ENCODE measurements at places on chromosomes 1 and 21.

GRCh38 chr1:176954242-176954641 is 210.3 kb downstream of the ASTN1 start:
- DNase-seq, result no peak

DNA sequence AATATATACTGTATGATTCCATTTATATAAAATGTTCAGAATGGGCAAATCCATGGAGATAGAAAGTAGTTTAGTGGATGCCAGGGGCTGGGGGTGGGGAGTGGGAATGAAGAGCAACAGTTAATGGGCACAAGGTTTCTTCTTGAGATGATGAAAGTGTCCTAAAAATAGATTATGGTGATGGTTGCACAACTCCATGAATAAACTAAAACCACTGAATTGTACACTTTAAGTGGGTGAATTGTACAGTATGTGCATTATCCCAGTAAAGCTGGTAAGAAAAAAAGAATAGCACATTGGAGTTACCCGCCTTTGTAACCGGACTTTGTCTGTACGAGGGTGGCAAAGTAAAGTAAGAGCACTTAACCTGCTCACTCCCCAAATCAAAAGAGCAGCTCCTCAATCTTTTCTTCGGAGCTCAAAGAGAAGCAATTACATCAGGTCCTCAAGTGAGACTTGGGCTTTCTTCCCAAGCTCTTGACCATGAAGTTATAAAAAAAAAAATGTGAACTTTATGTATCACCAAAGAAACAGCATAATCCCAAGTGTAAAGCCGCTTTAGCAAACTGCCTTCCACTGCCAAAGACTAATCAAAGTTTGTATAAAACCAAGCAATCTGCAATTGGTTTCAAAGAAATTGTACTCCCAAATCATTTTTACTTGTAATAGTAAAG is 32.1 kb downstream of the ALDH9A1 start:
- no peak for DNase-seq

DNA sequence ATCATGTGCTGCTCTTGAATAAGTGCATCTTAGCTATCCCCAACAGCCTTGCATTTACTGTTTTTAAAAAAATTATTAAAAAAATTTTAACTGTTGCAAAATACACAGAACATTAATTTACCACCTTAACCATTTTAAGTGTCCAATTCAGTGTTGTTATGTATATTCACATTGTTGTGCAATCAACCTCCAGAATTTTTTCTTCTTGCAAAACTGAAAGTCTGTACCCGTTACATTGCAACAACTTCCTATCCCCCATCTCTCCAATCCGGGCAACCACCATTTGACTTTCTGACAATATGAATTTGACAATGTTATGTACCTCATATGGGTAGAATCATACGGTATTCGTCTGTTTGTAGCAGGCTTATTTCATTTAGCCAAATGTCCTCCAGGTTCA is 83.1 kb downstream of the FMN2 start:
- DNase-seq, result no peak

DNA sequence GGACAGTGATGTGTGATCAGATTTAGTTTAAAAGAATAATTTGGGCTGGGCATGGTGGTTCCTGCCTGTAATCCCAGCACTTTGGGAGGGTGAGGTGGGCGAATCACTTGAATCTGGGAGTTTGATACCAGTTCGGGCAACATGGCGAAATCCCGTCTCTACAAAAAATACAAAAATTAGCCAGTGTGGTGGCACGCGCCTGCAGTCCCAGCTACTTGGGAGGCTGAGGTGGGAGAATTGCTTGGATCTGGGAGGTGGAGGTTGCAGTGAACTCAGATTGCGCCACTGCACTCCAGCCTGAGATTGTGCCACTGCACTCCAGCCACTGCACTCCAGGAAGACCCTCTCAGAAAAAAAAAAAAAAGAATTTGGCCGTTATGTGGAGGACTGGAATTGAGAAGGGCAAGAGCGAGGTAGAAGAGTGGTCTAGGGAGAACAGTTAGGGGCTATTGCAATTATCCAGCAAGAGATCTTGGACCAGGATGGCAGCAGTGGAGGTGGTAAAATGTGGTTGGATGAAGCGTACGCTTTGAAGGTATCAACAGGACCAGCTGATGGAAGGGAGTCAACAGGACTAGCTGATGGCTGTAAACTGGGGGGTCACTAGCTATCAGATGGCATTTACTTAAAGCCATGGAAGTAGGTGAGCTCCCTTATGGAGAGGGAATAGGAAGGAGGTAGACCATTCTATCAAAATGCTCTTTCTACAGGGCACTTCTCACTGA is 9.6 kb downstream of the BTBD19 start:
- no peak for DNase-seq

DNA sequence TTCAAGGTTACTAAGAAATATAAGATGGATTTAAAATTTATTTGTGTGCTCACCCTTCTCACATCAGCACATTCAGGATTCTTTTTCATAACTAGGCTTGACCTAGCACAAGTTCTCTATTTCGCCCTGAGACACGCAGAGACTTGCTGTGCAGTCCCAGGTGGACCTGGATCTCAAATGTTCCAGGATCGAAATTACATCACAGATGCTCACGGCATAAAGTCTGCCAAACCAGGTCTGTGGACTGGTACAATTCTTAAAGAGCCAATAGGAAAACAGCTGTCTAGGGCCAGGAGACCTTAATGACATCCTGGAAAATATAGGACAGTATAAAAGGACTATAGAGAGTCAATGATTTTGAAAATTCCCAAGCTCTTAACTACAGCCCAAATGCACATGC is 2.2 kb downstream of the PGBD5 start:
- DNase-seq, result no peak

DNA sequence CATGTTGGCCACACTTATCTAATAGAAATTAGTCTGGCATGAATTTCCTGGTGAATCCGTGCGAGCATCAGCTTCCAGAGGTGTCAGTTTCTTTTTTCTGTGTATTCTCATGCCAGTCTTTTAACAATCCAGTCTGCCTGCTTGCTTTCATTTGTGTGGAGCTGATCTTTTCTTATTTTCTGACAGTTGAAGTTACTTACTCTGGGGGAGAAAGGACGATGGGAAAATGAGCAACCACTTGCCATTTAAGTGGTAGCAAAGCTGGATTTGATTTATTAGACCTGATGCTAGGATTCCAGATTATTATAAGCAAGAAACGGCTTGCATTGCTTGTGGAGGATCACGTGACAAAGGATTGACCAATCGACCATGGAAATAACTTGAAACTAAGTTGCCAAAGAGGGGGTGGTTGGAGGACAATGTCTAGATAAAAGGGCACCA is 24.3 kb upstream of the APP start:
- no peak for DNase-seq

- no peak for DNase-seq
These were observed 3.9 kb upstream of the CACHD1 start for GRCh38 chr1:64466033-64466432.
